Inflammatory macrophage treated with lipopolysaccharide for 1 hour (primary cell): ENCODE measurements at places on chromosomes 1 and 21.

- DNase-seq: no peak
These were observed 17.9 kb upstream of the ABCG1 start for GRCh38 chr21:42200906-42201614.

GRCh38 chr1:58583496-58583895 lies 6.4 kb upstream of the TACSTD2 start:
- no peak for DNase-seq

DNA sequence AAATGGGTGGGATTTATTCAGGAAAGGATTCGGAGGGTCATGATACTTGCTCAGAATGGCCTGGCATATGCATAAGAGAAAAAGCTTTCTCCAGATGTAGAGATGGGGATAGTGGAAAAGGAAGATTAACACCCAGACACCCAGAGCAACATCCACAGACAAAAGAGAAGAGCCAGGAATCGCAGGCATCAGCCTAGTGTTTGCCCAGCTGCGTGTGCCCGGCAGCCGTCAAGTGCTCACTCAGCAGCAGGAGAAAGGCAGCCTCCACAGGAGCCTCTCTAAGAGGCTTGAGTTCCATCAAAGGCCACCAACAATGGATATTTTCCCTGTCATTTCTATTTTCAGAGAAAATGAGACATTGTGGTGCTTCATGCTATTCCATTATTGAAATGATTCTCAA lies 54.7 kb downstream of the NTPCR start:
- DNase-seq: no peak

DNA sequence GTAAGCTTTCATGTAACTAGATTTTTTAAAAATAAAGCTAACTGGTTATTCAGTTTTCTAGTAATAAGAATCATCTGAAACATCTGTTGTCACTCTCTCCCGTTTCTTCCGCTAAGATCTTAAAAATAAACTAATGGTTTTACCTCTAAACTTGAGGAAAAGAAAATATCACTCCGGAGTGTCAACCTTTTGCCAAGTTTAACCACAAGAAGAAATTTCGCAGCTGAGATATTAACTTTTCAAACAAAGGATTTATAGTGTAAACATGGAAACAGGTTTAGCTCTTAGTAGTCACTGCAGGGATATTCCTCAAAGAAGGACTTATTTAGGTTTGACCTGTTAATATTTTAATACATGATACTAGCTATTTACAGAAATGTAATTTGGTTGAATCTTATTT lies 954.9 kb downstream of the ADGRL2 start:
- no peak for DNase-seq

GRCh38 chr1:61152469-61153105 lies 70.2 kb downstream of the NFIA start:
- DNase-seq: no peak

DNA sequence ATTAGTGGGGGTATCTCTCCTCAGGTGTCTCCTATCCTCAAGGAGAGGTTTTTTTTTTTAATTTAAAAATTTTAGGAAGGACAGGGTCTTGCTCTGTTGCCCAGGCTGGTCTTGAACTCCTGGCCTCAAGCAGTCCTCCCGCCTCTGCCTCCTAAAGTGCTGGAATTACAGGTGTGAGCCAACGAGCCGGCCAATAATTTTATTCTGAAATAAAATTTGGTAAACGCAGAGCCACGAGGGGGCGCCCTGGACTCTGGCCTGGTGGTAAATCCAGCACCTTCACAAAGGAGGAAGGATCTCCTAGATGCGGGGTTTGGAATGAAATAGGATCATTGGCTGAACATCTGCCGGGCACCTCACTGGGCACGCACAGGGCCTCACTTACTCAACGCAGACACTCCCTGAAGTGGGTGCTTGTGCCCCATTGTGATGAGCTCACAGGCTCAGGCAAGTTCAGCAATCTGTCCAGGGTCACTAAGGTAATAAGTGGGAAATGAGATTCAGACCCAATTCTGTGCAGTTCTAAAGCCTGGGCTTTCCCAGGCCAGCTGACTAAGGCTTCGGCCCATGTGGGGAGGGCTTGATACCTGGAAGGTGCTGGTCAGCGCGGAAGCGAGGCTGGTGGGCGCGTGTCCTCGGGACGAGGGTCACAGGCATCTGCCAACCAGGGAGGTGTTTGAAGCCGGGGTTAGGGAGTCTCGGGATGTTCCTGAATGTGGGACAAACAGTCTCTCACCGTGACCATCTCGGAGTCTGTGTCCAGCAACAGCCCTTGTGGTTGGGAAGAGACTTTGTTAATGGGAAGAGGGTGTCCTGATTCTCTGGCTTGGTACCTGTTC lies 32.7 kb upstream of the ETV3 start:
- DNase-seq: no peak

DNA sequence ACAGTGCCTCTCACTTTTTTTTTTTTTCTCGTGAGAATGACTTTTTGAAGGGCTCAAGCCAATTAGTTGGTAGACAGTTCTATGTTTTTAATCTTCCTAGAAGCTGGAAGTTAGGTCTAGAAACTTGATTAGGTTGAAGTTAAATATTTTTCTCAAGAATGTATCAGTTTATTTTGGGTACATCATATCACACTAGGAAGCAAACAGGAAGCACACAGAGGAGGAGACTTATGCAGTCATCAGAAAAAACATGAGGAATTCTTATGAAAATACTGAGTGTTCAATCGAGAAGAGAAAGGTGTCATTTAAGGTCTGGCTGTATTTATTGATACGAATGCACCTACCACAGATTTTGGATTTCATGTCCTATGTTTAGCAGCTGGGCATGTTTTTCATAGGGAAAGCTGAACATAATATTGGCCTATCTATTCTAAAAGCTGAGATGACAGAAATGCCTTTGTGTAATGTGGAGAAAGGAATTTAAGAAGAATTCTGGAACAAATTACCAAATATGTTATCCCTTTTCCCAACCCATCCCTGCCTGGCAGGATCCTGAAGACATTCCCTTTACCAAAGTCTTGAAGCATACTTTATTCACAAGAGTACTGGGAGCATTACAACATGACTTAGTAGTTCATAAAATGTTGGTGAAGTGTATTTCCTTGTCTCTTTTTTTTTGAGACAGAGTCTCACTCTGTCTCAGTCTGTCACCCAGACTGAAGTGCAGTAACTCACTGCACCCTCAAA lies 17.5 kb upstream of the ZFP69B start:
- no peak for DNase-seq

GRCh38 chr1:222861062-222861461 lies 46.2 kb downstream of the DISP1 start:
- DNase-seq: no peak

GRCh38 chr1:205584732-205585131 lies 47.1 kb downstream of the ELK4 start:
- no peak for DNase-seq

DNA sequence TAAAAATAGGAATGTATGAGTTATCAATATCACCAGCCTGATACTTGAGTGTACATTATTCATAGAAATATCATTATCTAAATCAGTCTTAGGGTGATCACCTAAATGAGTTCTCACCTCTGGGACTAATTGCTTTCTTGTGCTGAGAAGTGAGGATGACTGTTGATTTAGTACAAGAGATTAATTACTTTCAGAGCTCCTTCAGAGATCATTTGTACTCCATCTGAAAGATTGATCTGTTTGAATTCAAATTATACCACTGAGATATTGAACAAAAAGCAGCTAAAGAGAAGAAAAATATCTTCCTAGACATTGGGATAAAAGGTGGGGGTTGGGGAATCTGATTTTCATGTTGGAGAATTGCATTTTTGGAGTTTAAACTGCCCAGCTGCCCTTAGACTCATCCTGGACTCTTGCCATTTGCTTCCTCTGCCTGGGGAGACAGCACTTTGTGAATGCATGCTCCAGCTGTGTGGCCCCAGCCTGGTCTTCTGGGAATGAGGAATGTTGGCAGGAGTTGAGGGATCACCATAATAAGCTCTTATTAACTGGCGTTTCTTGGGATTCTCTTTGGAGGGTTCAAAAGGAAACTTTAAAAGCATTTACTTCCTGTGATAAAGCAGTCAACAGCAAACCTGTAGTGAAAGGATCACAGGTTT lies 19.7 kb upstream of the PGBD2 start:
- no peak for DNase-seq

GRCh38 chr1:202029171-202029665 lies 18.8 kb downstream of the ELF3 start:
- DNase-seq: no peak

DNA sequence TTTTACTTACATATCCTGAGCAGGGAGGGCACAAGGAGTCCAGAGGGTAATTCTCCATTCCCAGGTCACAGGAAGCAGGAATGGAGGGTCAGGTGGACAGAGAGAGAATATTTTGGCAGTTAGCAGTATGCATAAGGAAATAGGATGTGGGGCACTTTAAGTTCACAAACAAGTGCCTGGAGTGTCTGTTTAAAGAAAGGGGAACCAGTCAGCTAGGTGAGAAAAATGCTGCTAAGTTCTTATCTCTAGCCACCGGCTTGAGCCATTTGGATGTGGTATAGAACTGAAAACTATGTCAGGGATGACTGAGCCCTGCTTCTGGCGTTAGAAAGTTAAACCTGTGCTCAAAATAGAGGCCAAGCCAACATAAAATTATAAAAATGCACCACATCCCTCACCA lies 739.7 kb upstream of the NCAM2 start:
- DNase-seq: no peak

- no peak for DNase-seq
These were observed 43.0 kb downstream of the UBE4B start for GRCh38 chr1:10075732-10076131.

GRCh38 chr1:106676021-106676420 lies 380.5 kb upstream of the PRMT6 start:
- DNase-seq: no peak

GRCh38 chr1:163290025-163290640 lies 31.6 kb upstream of the NUF2 start:
- no peak for DNase-seq

GRCh38 chr1:93448983-93449804 lies 1.3 kb downstream of the FNBP1L start:
- DNase-seq: no peak

DNA sequence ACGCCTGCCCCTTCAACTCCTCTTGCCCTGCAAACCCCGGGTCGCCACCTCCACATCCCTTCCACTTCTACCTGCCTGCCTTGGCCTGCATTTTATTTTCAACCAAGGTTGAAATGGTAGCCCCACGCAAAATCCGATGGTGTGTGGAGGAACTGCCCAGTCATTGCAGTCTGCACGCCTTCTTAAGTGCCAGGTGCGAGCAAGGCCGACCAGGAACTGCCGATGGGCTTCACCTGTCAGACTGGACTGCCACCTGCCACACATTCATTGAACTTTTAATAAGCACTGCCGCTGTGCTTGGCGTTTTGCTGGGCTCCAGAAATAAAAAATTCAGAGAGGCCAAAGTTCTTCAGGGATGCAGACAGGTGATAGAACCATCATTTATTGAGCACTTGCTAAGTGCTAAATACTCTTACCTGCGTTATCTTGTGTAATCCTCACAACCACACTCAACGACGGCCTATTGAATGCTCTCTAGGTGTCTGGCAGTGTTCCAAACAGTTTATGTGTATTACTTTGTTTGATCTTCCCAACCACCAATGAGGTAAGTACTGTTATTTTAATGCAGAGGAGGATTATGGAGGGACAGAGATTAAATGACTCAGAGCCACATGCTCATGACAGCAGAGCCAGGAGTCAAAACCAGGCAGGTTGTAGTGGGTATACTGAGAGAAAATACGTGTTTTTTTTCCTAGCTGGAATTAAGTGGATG lies 36.2 kb downstream of the CACHD1 start:
- DNase-seq: no peak

DNA sequence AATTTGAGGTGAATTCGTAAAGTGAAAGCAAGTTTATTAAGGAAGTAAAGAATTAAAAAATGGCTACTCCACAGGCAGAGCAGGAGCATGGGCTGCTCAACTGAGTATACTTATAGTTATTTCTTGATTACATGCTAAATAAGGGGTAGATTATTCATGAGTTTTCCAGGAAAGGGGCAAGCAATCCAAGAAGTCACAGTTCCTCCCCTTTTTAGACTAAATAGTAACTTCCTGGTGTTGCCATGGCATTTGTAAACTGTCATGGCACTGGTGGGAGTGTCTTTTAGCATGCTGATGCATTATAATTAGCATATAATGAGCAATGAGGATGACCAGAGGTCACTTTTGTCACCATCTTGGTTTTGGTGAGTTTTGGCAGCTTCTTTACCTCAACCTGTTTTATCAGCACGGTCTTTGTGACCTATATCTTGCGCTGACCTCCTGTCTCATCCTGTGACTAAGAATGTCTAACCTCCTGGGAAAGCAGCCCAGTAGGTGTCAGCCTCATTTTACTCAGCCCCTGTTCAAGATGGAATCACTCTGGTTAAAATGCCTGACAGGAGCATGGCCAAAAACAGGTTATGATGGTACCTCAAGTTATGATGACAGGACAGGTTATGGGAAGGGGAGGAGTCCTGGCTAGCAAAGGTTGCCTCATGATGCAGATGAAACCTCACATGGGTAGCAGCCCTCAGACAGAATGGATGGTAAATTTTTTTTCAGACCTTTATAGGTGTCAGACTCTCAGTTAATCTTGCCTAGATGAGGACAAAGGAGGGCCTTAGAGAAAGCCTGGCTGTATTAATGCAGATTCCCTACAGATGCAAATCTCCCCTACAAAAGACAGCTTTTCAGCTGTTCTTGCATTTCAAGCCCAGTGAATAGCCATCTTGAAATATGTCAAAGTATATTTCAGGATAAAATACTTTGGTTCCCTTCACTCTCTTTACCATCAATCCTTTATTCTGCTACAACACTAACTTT lies 49.7 kb downstream of the SIPA1L2 start:
- no peak for DNase-seq

GRCh38 chr1:110235834-110236682 lies 25.9 kb downstream of the KCNC4 start:
- peak; percentile 64 for DNase-seq

- DNase-seq: peak; percentile 71
These were observed 157.2 kb upstream of the TMEM51 start for GRCh38 chr1:14996133-14997050.

GRCh38 chr1:15742339-15742801 lies at the start of gene TMEM82:
TMEM82 (plus strand) TSS chr1:15742499; CDS start chr1:15742560, 61 bp downstream.
- DNase-seq: no peak

DNA sequence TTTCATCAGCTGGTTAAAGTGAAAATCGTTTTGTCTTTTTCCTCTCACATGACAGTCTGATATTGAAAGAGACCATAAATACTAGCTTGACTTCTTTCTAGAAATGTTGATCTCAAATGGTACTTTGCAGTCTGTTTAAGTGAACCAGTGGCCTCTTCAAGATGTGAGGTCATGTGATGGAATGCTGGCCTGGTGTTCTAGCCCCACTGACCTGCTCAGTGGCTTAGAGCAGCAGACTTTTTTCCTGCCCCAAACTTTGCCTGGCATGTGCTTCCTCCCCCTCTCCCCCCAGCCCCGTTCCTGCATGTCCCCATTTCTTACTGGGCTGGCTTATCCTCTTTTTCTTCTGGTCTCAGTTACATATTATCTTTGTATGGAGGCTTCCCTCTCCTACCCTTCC lies 34.3 kb downstream of the ZYG11A start:
- no peak for DNase-seq

DNA sequence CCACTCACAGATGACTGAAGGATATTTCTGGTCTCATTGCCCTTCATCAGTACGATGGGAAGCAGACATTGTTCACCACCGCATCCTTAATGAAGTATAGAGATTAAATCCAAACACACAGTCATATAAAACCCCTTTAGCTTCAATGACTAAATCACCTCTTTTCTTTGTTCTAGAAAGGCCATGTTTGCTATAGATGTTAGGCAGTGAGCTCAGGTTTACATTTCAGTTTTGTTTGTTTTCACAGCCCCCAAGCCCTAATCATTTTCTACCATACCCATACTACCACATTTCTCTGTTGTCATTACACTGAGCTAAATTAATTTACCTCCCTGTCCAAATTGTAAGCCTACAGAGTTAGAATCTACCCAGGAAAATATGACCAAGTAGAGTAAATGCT lies 385.1 kb downstream of the NTNG1 start:
- DNase-seq: no peak
